ENCODE measurements at places on chromosomes 3 and 15. TPM values are rescaled to one million over a fixed set of nuclear protein-coding genes. Genes with fewer than 3 reads are reported as not detected.
A peak's percentile ranks its signal among the peaks of the same experiment; 100 is the strongest.

DNA sequence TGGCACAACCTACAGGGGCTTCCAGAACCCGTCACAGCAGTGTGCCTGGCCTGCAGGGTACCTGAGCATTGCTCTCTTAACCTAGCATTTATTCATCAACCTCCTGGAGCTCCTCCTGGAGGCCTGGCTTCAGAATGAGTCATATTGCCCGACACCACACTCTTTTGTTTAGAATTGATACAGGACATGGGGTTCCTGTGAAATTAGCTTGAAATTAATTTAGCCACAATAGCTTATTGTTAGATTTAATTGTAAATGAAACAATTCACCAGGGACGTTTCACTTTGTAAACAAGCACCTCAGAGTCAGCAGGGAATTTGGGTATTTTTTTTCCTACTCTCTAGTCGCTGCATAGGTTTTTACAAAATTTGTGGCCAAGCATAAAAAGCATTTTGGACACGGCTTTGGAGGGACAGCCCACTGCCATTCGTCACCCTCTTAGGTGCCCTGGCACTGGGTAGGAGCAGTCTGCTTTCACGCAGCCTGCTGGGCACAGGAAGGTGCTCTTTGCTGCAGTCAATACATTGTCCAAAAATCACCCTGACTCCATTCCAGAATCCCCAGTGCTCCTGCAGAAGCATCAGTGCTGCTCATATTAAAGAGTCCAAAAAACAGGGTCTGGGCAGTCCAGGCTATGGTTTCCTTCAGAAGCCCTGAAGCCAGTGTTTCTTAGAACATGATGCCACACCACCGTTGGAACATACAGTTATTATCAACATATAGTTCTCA, 60.8 kb upstream of the MEF2A start:
- no peak overlapping the region for H3K27ac ChIP-seq
- no peak overlapping the region for H3K4me3 ChIP-seq
- peaks cover 54% of the 10 kb centered on the region for H3K27me3 ChIP-seq
- no peak for DNase-seq
- H3K36me3 ChIP-seq: no peaks in the 10 kb centered on the region
- peaks cover 4% of the 10 kb centered on the region for H3K4me1 ChIP-seq

GRCh38 chr15:60745469-60746061, 266.6 kb upstream of the ICE2 start:
- no peaks in the 10 kb centered on the region for H3K36me3 ChIP-seq
- H3K4me1 ChIP-seq: no peaks in the 10 kb centered on the region
- H3K27me3 ChIP-seq: peaks cover 6% of the 10 kb centered on the region
- no peak overlapping the region for H3K4me3 ChIP-seq

DNA sequence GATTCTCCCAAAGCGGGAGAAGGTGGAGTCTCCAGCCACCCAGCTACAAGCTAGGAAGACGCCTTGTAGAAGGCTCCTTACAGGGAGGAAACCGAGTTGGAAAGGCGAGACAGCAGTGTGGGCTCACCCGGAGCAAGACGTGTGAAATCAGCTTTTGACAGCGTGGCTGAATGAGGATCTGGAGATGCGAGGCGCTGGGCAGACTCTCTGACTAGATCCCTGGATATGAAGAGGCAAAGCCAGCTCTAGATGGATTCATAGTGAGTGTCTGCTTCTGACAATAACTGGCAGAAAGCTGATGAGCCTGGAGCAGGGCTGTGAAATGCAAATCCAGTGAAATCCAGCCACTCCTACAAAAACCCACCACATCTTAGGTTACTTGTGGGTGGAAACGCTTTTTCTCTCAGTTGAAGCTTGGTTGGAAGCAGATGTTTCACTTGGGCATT, 41.0 kb downstream of the GOLGA6A start:
- H3K4me3 ChIP-seq: no peak overlapping the region
- peaks cover 8% of the 10 kb centered on the region for H3K36me3 ChIP-seq
- H3K4me1 ChIP-seq: peaks cover 16% of the 10 kb centered on the region
- H3K27ac ChIP-seq: no peak overlapping the region
- peaks cover 29% of the 10 kb centered on the region for H3K27me3 ChIP-seq
- no peak for DNase-seq

GRCh38 chr3:89685731-89686130, 578.3 kb downstream of the EPHA3 start:
- no peak for DNase-seq
- H3K27ac ChIP-seq: no peak overlapping the region
- H3K4me3 ChIP-seq: no peak overlapping the region
- H3K27me3 ChIP-seq: no peaks in the 10 kb centered on the region
- H3K36me3 ChIP-seq: no peaks in the 10 kb centered on the region

GRCh38 chr15:40110866-40111550, 2.3 kb upstream of the BMF start:
- peaks cover 28% of the 10 kb centered on the region for H3K4me1 ChIP-seq
- 0 out of 2 replicates have a peak, but pooled peaks cover 3% of the 10 kb centered on the region for H3K27me3 ChIP-seq
- no peaks in the 10 kb centered on the region for H3K36me3 ChIP-seq
- DNase-seq: no peak
- H3K4me3 ChIP-seq: no peak overlapping the region

The TGM4 gene
- total RNA-seq: not detected

DNA sequence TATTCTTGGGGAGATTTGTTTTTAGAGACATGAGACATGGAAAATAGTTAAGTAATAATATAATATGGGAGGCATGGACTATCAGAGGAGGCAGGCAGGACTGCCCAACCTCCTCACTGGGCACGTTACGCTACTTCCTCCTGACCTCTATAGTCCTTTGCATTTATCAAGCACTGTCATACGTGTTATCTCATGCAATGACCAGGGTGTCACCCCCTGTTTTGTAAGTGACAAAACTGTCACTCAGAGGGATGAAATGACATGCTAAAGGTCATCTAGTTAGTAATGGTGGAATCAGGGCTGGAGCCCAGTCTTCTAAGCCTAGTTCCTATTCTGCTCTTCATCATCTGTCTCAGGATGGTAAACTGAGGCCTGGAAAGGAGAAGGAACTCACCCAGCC, 66.7 kb downstream of the ST6GAL1 start:
- DNase-seq: peak; percentile 37
- H3K27ac ChIP-seq: peak overlapping the region; percentile 86
- H3K27me3 ChIP-seq: no peaks in the 10 kb centered on the region
- H3K36me3 ChIP-seq: peaks cover 44% of the 10 kb centered on the region

DNA sequence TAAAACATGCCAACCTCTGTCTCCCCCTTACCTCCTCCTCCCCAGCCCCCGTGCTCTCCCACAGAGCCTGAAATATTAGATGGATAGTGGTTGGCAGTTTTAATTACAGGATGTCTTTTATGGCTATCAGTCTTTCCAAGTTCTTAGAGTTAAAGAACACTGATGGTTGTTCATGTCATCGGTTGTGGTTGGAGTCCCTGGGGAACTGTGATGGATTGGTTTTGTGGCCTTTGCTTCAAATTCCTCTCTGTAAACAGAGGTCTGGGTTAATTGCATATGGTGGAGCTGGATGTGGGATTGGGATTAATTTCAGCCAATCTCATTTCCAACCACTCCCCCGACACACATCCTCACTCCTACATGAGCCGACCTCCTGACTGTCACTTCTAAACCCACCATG, 164.5 kb upstream of the PROK2 start:
- H3K4me1 ChIP-seq: no peaks in the 10 kb centered on the region
- H3K4me3 ChIP-seq: no peak overlapping the region
- H3K27ac ChIP-seq: no peak overlapping the region
- no peaks in the 10 kb centered on the region for H3K36me3 ChIP-seq

- no peaks in the 10 kb centered on the region for H3K36me3 ChIP-seq
- no peaks in the 10 kb centered on the region for H3K4me1 ChIP-seq
- no peak for DNase-seq
- no peak overlapping the region for H3K4me3 ChIP-seq
- H3K27ac ChIP-seq: no peak overlapping the region
- peaks cover 5% of the 10 kb centered on the region for H3K27me3 ChIP-seq
These were observed 107.2 kb upstream of the SLC25A36 start for GRCh38 chr3:140834266-140835037.

GRCh38 chr15:98674336-98674735, 26.0 kb downstream of the IGF1R start:
- no peak overlapping the region for H3K4me3 ChIP-seq
- H3K27me3 ChIP-seq: no peaks in the 10 kb centered on the region
- H3K4me1 ChIP-seq: no peaks in the 10 kb centered on the region
- no peak overlapping the region for H3K27ac ChIP-seq

The ZNF662 gene
- total RNA-seq: 0.55 TPM

DNA sequence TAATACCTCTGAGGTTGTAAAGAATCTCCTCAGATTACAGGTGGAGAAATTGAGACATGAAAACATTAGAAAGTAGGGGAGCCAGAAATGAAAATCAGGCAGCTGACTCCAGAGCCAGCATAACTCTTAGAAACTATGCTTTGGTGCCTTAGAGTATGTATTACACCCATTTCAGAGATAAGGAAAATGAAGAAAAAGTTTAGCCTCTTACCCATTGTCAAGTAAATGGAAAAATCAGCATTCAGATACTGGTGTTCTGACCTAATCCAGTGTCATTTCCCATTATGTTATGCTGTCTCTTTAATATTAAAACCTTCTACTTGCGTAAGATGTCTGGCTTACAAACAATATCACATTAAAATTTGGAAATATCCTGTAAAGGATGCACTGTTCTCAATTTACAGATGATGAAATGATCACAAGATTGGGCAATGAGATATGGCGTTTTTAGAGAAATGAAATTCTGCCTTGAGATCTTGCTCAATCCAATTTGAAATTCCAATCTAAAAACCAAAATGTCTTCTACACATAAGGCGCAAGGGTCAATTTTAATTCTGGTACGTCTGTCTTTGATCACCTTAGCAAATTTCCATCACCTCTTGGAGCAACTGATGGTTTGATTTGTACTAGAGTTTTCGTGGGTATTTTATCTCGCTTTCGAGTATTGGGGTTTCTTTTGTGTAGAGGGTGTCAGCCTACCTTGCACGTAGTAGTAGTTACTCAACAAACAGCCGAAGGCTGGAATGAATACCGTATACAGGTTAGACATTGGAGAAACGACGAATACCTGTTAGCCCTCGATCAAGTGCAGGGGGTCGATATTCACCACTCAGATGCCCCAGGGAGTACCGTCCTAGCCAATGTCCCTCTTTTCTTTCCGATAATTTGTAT, 902 bp upstream of the ZCWPW2 start:
- peaks cover 4% of the 10 kb centered on the region for H3K4me1 ChIP-seq
- peaks cover 6% of the 10 kb centered on the region for H3K36me3 ChIP-seq
- H3K27me3 ChIP-seq: no peaks in the 10 kb centered on the region

DNA sequence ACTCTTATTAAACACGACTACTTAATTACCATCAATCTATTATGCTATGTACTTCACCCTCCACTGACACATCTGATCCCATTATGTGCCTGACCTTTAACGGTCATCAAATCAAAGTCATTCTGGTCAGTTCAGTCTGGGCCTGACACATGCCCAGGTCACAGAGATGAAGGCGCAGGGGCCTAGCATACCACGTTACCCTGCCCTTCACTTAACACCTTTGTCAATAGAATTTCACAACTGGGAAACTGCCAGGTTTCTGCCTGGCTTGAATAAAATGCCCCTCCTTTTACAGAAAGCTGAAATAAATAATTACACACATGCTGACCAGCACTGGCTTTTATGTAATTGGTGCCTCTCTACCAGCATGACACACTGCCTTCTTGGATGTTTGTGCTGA, 39.5 kb downstream of the MECOM start:
- H3K27ac ChIP-seq: no peak overlapping the region
- peaks cover 8% of the 10 kb centered on the region for H3K27me3 ChIP-seq
- H3K36me3 ChIP-seq: no peaks in the 10 kb centered on the region

DNA sequence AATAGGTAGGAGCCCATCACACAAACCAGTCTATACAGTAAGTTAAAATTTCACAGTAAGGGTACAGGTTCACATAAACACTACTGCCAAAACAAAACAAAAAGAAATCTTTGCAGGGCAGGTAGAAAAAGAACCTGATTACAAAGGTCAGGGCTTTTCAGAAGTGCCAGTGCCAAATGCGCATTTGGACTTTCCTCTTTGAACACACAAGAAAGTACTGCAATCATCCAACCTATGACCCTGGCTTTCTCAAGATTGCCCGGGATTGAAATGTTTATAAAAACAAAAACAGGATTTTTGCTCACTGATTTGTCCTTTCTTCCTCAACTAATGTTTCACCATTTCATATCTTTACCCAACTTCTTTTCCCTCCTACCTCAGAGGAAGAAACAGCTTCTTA, 47.4 kb downstream of the CBLB start:
- no peaks in the 10 kb centered on the region for H3K36me3 ChIP-seq
- no peak overlapping the region for H3K4me3 ChIP-seq
- DNase-seq: no peak
- H3K4me1 ChIP-seq: peaks cover 12% of the 10 kb centered on the region
- H3K27ac ChIP-seq: no peak overlapping the region

The ITIH1 gene
- 0.31 TPM for total RNA-seq

The CCDC54 gene
- total RNA-seq: not detected

The NUDT16 gene
- 11.2 TPM for total RNA-seq

The DISP2 gene
- 0.89 TPM for total RNA-seq

The VGLL3 gene
- 0.09 TPM for total RNA-seq

GRCh38 chr15:59680870-59681269, 8.2 kb downstream of the BNIP2 start:
- H3K36me3 ChIP-seq: peaks cover 86% of the 10 kb centered on the region
- H3K27me3 ChIP-seq: no peaks in the 10 kb centered on the region
- no peaks in the 10 kb centered on the region for H3K4me1 ChIP-seq
- H3K27ac ChIP-seq: no peak overlapping the region
- no peak for DNase-seq
- H3K4me3 ChIP-seq: no peak overlapping the region

DNA sequence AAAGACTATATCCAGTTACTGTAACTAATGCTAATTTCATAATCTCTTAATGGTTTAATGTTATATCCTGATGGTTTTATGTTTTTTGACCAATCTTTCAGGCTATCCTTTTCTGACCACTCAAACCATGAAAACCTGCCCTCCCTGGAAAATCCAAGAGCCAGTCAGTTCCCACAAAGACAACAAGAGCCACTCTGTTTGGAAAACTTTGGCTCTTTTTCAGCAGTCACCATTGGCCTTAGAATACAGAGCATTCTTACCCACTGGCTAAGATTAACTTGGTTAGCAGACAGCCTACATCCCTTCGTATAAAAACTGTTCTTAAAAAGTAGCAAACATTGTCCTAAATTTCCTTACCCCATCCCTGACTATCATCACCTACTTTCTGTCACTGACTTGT, 32.9 kb downstream of the ALCAM start:
- H3K27me3 ChIP-seq: no peaks in the 10 kb centered on the region
- H3K4me3 ChIP-seq: no peak overlapping the region
- no peak overlapping the region for H3K27ac ChIP-seq
- no peaks in the 10 kb centered on the region for H3K36me3 ChIP-seq
- no peak for DNase-seq
- no peaks in the 10 kb centered on the region for H3K4me1 ChIP-seq

DNA sequence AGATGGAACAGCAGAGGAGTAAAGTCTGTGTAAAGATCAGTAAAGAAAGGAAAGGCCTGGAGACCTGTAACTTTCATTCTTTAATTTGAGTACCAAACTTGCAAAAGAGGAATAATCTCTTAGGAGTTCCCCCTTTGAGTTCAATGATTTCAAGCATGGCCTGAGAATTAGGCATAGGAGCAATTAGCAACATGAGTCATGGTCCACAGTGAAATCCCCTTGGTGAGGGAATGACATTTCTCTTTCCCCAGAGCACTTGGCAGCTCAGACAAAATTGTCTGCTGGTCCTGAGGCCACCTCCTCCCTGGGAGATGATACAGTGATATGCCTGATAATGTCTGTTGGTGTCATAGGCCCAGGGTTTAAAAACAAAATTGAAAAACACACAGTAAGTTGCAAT, 81.4 kb upstream of the CRBN start:
- no peak overlapping the region for H3K27ac ChIP-seq
- H3K4me1 ChIP-seq: no peaks in the 10 kb centered on the region
- DNase-seq: no peak
- no peaks in the 10 kb centered on the region for H3K27me3 ChIP-seq
- no peak overlapping the region for H3K4me3 ChIP-seq

- no peaks in the 10 kb centered on the region for H3K27me3 ChIP-seq
- no peak overlapping the region for H3K4me3 ChIP-seq
- H3K36me3 ChIP-seq: no peaks in the 10 kb centered on the region
- H3K4me1 ChIP-seq: no peaks in the 10 kb centered on the region
- peak; percentile 12 for DNase-seq
These were observed 57.8 kb downstream of the RIOX2 start for GRCh38 chr3:97914388-97914787.
